Bronchus fibroblast of lung (primary cell): ENCODE measurements at places on chromosomes 1 and 21. TPM values are rescaled to one million over a fixed set of nuclear protein-coding genes. Genes with fewer than 3 reads are reported as not detected.

Gene S100A4
- 108 and 141 TPM in 2 replicates for total RNA-seq

Gene F5
- not detected in 2 replicates for total RNA-seq

Gene CATSPERE
- total RNA-seq, result 0.15 and 0.50 TPM in 2 replicates

Gene PADI4
- not detected in 2 replicates for total RNA-seq

Gene IVL
- total RNA-seq, result not detected in 2 replicates

Gene JTB
- 227 and 240 TPM in 2 replicates for total RNA-seq

Gene DISP1
- 3.0 and 4.2 TPM in 2 replicates for total RNA-seq

Gene TNFRSF14
- total RNA-seq, result 4.5 and 7.7 TPM in 2 replicates

Gene WNT4
- not detected in 2 replicates for total RNA-seq

Gene TFF2
- total RNA-seq, result not detected in 2 replicates

Gene PLA2G2A
- not detected in 2 replicates for total RNA-seq

Gene RGS4
- total RNA-seq, result 111 and 142 TPM in 2 replicates

Gene SERPINC1
- 0.15 TPM in 1 of 2 replicates, not detected in the other for total RNA-seq

Gene IL22RA1
- not detected in 2 replicates for total RNA-seq

Gene HFM1
- total RNA-seq, result 0.34 and 1.0 TPM in 2 replicates

Gene FMN2
- total RNA-seq, result 0.17 and 1.5 TPM in 2 replicates

Gene THEMIS2
- 10.3 TPM in 2 replicates for total RNA-seq

Gene FAM167B
- 0.30 and 0.50 TPM in 2 replicates for total RNA-seq
